ENCODE measurements at places on chromosomes 12 and 14.

DNA sequence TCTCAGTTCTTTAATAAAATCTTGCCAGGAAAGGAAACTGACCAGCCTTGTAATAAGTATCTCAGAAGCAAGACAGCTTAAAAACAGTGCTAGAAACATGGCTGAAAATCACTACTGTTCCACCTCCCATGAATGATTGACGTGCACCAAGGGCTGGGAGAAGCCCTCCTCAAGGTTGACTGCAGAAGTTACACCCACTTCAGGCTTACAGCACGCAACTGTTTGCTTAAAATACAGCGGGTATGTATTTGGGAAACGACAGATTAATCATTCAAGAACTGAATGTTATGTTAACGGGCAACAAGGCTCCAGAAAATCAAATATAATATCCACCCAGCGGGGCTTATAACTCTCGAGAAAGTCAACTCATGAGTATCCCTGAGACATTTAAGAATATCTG lies 22.1 kb downstream of the PRKD1 start:
- DNase-seq = no peak

DNA sequence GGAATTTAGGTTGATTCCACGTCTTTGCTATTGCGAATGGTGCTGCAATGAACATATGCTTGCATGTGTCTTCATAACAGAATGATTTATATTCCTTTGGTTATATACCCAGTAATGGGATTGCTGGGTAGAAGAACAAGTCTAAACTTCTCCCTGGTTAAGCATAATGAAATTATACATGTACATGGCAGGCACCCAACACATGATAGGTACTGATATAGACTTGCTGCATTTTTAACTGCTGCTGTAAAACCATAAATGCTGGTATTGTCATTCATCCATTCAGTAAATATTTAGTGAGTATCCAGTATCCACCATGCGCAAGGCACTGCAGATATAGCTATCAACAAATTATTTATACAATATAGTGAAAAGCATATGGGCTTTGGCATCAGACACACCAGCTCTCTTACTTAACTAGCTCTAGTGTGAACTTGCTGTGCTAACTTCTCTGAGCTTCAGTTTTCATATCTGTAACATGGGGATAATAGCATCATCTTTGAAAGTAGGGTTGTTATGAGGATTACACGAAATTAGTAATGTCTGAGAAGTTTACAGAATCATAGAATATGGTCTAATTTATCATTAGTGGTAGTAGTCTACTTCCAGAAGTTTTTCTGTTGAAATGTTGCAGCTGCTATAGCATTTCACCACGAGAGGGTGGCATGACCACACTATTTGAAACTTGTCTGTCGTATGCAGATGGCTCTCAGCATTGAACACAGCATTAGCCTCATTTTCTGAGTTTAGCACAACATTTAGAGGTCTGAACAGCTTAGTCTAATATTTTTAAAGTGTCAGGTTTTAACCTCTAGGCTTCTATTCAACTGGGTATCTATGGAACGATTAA lies 32.0 kb upstream of the SEL1L start:
- no peak for DNase-seq

GRCh38 chr14:93231129-93231979 lies 24.3 kb downstream of the UBR7 start:
- DNase-seq = no peak

DNA sequence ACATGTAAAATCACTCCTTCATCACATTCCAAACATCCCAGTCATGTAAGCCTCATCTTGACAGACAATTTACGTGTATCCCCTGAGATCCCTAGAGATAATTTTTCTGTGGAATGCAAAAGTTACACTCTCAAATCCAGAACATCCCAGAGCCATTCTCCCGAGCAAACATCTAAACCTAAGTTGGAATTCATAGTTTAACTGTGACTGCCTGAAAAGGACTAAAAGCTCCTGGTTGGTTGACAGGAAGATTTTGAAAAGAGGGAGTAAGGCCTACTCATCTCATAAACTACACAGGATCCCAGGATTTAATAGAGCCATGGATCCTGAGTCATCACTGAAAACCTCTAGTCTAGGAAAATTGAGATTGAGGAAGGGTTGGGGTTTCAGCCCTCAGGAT lies 123.6 kb downstream of the SCN8A start:
- DNase-seq = no peak

DNA sequence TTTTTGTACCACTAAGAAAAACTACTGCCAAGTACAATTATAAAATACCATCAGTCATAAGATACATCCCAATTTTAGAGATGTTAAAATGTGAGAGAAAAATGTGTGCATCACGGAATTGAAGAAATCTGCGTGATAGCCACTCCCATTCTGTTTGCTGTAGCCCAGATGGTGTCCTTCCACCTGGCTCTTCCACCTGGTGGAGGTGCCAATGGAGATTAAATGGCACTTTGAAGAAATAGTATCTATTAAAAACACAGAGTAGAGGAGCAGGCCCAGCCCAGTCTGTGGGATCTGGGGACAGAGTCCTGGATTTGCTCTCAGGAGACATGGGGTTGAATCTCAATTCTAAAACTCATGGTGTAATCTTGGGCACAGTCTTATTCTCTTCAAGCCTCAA lies 35.5 kb downstream of the TSPAN11 start:
- DNase-seq = no peak

All from stimulated activated CD4-positive, alpha-beta T cell treated with anti-CD3 and anti-CD28 coated beads, Interleukin-12 subunit alpha, Interleukin-12 subunit beta, amount 100 ng/mL, for 4 hours (primary cell).